Astrocyte of the cerebellum (primary cell): ENCODE measurements at places on chromosomes 4 and X.
A peak's percentile ranks its signal among the peaks of the same experiment; 100 is the strongest.

DNA sequence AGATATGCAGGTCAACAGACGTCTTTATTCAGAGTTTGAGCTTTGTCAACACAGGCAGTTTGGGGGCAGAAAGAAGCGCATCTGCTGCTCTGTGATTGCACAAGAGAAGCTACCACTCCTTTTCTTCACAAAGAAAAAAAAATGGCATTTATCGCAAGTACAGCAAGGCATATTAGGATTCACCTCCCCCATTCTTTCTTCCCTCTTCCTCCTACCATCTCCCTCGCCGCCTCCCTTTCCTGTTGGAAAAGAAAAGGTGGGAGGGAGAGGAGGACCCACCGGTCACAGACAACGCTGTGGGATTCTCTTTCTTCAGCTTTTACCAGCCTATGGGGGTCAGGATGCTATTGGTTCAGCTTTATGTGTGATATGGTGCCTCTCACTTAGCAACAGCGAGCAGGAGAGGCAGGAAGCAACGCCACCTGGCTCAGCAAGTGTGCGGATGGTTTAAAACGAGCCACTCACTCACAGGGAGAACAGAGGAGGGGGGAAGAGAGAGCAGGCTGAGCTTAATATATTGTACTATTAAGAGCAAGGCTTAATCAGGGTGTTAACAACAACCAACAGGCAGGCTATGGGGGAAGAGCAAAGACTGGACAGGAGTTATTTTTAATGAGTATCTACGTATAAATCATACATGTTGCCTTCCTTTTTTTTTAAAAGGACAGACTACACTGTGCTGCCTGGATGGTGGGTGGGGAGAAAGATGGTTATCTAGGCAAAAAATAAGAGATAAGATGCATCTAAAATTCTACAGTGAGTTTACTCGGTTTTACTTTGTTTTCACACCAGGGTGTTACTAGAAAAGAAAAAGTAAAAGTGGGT, 104.7 kb downstream of the MAML3 start:
- no peak for DNase-seq

GRCh38 chrX:9832811-9833210, 46.6 kb downstream of the SHROOM2 start:
- no peak for DNase-seq

DNA sequence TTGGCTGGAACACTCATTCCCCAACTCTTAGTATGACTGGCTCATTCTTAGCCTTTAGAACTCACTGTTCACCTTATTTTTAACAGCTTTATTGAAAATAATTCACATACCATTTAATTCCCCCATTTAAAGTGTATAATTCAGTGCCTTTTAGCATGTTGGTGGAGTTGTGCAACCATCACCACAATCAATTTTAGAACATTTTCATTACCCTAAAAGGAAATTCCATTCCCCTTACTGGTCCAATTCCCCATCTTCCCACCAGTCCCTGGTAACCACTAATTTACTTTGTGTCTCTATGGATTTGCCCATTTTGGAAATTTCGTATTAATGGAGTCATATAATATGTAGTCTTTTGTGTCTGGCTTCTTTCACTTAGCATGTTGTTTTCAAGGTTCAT, 19.7 kb downstream of the NHSL2 start:
- DNase-seq = no peak

- DNase-seq = no peak
Observed at GRCh38 chr4:8268211-8268610, 1.3 kb upstream of the HTRA3 start.

DNA sequence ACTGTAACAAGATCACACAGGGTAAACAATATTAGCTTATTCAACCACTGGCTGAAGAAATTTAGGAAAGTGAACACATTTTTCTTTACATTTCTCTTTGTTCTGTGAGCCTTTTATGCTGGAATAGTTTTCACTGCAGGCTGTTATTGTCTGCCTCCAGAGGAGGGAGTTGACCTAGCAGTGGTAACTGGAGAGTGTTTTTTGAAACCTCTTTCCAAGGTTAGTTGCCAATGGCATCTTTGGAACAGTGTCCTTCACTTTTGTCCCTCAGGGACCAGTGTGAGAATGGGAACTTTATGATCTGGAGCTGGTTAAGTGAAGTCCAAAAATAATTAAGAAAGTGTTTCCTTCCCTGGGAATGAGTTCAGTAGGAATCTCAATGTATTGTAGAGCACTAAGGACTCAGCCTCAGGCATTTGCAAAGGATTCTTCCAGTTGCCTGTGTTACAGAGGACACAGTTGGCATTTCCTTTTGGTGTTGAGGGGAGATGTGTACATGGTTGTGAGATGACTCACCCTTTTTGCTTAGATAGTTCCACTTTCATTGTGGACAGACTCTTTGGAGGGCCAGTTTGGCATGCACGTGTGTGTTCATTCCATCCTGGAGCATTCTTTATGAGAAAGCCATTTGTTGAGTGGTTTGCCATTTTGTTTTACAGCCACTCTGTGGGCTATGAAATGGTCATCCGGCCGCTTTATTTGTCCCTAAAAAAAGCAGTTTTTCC, 61.3 kb downstream of the AR start:
- peak; percentile 81 for DNase-seq

DNA sequence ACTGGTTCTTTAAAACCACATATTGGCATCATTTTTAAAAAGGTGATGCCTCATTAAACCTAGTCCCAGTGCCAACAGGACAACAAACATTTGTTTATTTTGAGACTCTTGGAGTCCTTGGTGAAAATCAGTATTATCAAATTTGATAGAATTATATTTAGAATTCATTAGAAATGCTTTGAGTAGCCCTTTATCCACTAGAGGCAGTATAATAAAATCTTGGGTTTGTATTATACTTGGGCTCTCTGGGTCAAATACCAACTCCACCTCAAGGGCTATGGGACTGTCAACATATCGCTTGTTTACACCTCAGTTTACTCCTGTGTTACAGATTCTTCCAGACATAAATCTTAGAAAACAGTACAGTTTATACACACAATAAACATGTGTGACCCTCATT, 335.7 kb upstream of the FSTL5 start:
- no peak for DNase-seq

DNA sequence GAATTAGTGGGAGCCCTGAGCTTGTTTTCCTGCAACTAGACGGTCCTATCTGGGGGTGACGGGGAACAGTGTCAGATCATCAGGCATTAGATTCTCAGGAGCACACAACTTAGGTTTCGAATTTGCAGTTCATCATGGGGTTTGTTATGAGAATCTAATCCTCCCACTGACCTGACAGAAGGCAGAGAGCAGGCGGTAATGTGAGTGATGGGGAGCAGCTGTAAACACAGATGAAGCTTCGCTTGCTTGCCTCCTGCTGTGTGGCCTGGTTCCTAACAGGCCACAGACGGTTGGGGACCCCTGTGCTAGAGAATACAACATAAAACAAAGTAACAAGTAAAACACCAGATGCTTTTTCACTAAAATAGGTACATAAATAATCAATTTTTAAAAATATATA, 86.2 kb upstream of the BLTP1 start:
- DNase-seq = no peak

DNA sequence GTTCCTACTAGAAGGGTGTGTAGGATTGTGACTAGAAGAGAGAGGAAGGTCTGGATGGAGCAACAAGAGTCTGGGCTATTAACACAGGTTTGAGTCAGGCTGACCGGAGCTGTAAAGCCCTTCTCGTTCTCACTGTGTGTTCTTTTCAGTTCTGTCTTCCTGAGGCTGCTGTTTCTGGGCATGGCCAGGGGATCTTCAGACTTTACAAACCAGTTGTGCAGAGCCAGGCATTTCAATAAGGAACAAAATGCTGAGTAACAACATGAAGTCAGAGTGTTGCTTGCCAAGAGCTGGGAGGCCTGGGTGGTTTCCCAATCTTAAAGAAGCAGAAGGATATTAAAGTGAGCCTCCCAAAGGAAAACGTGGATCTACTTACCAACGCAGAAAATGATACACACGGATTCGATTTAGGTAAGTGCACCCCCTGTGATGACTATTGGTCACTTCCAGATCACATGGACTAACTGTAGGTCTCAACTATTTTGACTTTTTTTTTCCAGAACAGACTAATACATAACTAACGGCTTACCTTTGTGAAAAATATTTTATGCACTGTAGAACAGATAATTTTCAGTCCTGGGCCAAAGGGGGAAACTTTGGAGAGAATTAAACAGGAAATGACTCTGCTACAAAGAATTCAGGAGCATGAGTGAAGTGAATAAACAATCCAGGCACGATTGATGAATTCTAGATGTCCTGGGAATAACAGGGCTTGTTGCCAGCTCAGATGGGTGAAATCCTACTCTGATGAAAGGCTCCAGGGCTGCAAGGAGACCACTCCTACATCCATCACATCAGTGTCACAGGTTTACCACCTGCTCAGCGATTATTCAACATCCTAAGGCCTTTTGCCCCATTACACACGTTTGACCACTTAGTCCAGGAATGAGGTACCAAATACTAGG, 94.5 kb downstream of the ANXA3 start:
- DNase-seq = peak; percentile 92
